Fibroblast of skin of right quadriceps (primary cell): ENCODE measurements at places on chromosomes 5 and 9.

GRCh38 chr5:40017135-40017534 lies 592.4 kb upstream of the DAB2 start:
- DNase-seq, result no peak

DNA sequence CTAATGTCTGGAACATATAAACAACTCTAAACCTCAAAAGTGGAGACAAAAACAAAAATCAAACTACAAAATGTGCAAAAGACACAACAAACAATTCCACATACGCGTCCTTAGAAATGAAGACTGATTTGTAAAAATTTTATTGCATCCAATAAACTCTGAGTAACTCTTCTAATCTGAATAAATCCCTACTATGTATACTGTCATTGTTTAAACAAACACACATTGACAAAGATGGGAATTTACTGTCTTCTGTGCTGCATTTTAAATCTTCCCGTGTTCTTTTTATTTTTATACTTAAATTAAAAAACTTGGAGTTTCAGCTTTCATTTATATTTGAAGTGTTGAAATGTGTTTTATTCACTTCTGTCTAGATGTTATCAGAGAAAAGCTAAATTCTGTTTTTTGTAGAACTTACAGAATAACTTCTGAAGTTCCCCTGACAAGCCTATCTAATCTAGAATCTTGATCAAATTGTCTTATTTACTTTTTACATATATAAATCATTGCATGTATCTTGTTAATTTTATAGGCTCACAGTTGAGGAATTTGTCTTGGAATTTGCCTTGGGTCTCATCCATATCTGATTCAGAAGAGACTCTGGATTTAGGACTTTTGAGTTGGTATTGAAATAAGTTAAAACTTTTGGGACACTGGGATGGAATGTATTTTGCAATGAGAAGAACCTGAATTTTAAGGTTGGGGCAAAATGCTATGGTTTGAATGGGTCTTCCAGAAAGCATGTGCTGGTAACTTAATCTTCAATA lies 2064.4 kb upstream of the C9orf72 start:
- DNase-seq, result peak; percentile 66

- peak; percentile 92 for DNase-seq
Measured at GRCh38 chr9:108551030-108551841, 304.6 kb downstream of the ACTL7B start.

DNA sequence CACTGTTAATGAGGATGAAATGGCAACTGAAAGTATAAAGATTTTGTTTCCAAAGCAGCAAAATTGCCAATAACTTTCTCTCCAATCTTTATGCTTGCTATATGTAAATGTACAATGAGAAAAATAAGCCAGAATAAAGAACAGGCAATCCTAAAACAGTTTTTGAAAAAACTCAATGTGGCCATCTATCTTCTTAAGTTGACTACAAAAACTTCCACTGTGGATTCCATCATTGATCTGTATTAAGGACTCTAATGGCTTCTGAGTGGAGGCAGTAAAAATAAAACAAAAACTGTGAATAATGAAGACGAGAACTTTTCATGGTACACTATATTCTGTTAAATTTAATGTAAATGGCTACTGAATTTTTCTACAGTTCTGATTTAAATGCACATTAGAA lies 382.9 kb downstream of the TMEM232 start:
- no peak for DNase-seq

DNA sequence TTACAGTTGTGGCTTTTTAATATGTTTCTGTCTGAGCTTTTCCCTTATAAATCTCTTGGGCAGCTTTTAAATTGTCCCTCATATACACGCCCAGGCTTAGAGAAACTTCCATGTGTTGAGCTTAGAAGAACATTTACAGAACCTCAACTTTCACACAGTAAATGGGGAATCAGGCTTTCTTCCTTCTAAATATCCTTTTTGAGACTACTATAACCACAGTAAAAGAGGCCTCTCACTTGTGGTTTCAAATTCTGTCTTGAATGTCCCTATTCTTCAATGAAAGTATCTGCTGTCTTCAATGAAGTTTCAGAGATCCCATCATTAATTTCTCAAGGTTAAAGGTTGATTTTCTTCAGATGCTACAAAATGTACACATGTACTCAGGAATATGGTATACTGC lies 588.6 kb upstream of the DMAC1 start:
- DNase-seq, result no peak
